Airway epithelial cell (primary cell): ENCODE measurements at places on chromosomes 11 and 22. TPM values are rescaled to one million over a fixed set of nuclear protein-coding genes. Genes with fewer than 3 reads are reported as not detected.

The DNAJB7 gene
- total RNA-seq: not detected in 2 replicates

The PIH1D2 gene
- total RNA-seq: 0.33 and 1.3 TPM in 2 replicates

The BSCL2 gene
- 59.5 and 69.4 TPM in 2 replicates for total RNA-seq

The SLC16A8 gene
- total RNA-seq: not detected in 2 replicates

The EFCAB6 gene
- 0.19 and 0.21 TPM in 2 replicates for total RNA-seq

The KRTAP5-1 gene
- total RNA-seq: not detected in 2 replicates

The PDE3B gene
- 1.4 and 1.8 TPM in 2 replicates for total RNA-seq

The KRTAP5-9 gene
- total RNA-seq: not detected in 2 replicates

The MMP8 gene
- total RNA-seq: not detected in 2 replicates

The IFTAP gene
- 14.2 and 17.5 TPM in 2 replicates for total RNA-seq

The HMOX1 gene
- 1.0 and 1.4 TPM in 2 replicates for total RNA-seq

The PRSS23 gene
- 95.0 and 127 TPM in 2 replicates for total RNA-seq

The RAPSN gene
- not detected in 2 replicates for total RNA-seq

The NOX4 gene
- total RNA-seq: 1.2 and 1.3 TPM in 2 replicates

The RAB1B gene
- 167 and 188 TPM in 2 replicates for total RNA-seq

The LDHA gene
- total RNA-seq: 1,673 and 1,779 TPM in 2 replicates

The OR11H1 gene
- not detected in 2 replicates for total RNA-seq

The SELENOO gene
- total RNA-seq: 54.4 and 60.5 TPM in 2 replicates

The C11orf68 gene
- 10.9 and 11.0 TPM in 2 replicates for total RNA-seq

The TENM4 gene
- total RNA-seq: 4.2 and 19.3 TPM in 2 replicates

The DDIAS gene
- total RNA-seq: 8.7 and 10.4 TPM in 2 replicates

The SYT8 gene
- 8.5 and 10.5 TPM in 2 replicates for total RNA-seq

The CBLIF gene
- not detected in 2 replicates for total RNA-seq

The MICALL1 gene
- 136 and 154 TPM in 2 replicates for total RNA-seq

The LRRC4C gene
- not detected in 2 replicates for total RNA-seq
